ENCODE measurements at places on chromosomes 6 and 20.

- DNase-seq = peak; percentile 84
Measured at GRCh38 chr6:163414946-163415619, 565 bp downstream of the QKI start.

DNA sequence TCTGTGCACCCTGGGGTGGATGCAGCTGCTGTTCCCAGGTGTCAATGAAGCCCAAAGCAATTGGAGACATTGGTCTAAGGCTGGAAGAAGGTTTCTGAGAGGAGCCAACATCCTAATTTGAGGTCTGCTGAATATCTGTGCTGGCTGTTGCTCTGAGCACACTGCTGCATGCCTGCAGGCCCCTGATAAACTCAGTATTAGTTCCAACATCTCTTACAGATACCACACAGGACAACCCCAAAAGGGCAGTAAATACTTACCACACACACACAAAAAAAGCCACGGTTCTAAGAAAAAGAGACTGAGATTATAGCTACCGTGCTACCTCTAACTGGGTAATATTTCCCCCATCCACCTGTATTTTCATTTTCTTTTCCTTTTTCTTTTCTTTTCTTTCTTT, 164.3 kb upstream of the SOX4 start:
- no peak for DNase-seq

DNA sequence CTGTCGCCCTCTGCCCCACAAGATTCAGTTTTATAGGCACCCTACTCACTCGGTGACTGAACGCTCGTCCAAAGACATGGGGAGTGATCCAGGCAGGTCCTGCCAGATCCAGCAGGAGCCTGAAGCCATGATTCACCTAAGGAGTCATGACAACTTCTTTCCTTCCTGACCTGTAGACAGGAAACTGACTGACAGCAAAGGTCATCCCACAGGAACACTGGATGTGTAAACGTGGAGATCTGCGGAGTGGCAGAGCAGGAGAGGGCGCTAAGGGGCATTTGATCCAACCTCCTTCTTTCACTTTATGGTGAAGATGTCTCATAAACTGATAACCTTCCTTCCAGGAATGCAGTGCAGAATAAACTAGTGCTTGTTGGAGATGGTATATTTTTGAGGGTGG, 192.2 kb downstream of the GJA10 start:
- DNase-seq = no peak

GRCh38 chr6:81693266-81693665, 59.2 kb downstream of the TENT5A start:
- DNase-seq = no peak

- peak; percentile 51 for DNase-seq
Measured at GRCh38 chr20:40657526-40657925, 31.5 kb downstream of the MAFB start.

DNA sequence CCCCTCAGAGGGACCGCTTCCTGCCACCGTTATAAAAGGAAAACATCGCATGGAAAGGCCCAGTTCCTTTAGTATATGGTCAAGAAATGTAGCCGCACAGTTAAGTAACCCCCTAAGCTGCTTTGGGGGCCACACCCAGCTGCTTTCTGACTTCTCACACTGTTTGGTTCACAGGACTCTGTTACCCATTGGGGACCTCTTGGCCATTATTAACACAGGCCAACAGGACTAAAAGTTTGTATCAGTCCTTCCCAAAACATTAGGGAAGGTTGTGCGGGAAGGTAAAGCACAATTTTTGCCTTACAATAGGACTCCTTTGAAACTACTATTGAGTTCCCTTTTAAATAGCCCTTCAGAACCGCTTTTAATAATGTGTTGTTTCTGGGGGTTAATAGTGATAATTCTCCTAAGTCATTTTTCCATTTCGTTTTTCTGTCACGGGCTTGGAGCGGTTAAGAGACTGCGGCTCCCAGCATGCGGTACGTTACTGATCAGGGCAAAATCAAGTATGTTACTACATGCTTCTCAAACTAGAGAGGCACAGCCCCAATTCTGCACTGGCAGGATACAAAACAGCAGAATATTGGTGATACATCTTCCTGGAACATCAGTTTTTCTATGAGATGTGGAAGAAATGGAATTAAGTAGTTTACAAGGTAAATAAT, 668 bp upstream of the RPP40 start:
- peak; percentile 49 for DNase-seq

- peak; percentile 8 for DNase-seq
Measured at GRCh38 chr20:2285193-2285592, 10.6 kb upstream of the TGM3 start.

- no peak for DNase-seq
Measured at GRCh38 chr6:154538640-154539191, 28.2 kb upstream of the CNKSR3 start.

DNA sequence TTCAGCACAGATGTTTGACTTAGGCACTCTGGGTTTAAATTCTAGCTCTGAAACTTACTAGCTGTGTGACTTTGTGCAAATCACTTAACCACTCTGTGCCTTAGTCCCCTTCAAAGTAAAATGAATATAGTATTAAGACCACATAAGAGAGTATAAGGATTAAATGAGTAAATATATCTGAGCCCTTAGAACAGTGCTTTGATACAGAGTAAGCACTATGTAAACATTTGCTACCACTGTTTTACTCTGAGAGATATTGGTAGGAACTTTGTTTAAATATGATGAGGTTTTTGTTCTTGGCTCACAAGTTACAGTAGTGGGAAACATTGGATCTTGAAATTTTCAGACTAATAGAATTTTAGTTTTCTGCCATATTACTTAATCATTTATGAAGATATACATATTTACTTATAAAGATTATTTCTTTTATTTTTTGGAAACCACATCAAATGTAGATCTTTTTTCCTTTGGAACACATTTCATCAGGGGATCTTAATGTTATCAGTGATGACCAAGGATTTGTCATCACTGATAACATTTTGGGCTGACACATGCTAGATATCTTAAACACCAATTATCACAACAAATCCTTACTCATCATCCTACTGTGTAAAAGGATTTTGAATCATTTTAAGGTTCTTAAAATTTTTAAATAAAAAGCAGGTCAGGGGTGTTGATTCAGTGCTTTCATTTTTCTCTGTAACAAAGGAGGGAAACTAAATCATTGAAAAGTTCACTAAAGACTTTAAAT, 226.2 kb downstream of the EYA4 start:
- DNase-seq = no peak

DNA sequence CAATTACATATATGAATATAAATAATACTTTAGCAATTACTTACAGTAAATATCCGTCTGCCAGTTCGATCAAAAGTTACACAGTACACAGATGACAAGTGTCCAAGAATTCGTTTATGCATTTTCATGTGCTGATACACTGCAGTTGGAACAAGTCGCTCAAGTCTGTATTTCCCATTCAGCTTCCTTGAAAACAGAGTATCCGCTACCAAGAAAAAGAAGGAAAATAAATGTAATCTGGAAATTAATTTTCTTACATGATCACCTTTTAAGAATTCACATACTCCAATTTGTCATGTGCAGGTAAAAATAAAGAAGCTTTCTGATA, 35.3 kb downstream of the PHIP start:
- DNase-seq = no peak

- no peak for DNase-seq
Measured at GRCh38 chr6:110778333-110778732, 36.9 kb downstream of the CDK19 start.

GRCh38 chr6:46876126-46876525, 45.6 kb downstream of the ADGRF5 start:
- no peak for DNase-seq

DNA sequence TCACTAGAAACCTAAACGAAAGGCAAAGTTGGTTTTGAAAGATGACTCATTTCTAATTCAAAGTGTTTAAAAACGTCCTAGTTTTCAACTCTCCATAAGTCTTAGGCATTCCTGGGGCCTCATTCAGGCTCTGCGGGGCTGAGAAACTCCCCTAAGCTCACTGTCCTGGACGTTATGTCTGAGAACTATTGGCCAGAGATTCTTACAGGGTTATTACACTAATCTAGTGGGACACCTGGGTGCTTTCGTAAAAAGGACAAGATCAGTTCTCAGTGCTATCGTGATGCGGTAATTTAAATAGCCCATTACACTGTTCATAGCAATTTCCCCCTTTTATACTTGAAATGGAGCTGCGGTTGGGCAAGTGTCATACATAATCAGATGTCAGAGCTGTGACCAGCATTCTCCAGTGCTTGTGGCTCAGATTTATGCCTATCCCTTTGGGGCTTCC, 280.9 kb downstream of the QKI start:
- DNase-seq = no peak

DNA sequence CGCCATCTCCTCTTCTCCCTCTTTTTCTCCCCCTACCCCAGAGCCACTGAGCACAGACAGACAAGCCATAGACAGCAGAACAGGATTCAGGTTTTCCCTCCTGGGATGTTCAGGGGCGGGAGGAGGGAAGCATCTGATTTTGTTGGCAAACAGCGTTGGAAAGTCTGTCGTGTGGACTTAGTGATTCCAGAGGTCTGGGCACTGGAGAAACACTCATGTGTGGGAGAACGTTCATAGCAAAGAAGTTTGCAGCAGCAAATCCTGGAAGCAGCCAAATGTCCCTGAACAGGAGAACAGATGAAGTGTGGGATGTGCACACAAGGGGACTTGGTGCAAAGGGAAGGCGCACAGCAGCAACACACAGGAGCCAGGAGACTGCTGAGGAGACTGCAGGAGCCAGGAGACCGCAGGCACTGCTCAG, 264.1 kb upstream of the CDYL start:
- no peak for DNase-seq

DNA sequence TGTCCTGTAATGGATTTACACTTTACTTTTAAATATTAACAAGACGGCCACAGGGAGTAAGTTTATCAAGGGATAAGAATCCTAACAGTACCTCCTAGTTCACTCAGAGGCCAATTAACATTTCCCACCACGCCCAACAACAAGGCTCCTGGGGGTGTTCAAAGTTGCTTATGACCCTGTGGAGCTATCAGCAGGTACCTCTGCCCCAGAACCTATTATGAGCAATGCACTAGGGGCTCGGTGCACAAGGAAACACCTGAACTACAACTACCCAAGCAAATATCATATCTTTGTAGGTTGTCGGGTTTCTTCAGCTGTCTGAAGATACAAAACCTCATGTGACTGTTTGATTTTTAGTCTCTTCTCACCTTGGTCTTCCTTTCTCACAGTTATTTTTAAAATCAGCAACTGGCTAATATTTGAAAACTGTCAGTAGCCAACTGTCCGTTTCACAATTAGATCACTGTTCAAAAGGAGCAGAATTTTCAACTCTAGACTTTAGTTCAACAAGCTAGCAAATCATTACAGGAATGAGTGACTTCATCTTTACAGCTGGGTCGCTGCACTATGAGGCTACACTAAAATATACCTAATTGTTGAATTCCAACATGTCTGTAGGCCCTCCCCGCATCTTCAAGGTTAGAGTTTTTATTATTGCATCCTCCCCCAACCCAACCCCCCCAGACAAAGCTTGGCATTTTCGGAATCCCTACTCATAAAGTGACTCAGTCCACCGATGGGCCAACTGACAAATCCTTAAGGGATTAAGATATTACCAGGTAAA, 38.1 kb downstream of the B4GALT5 start:
- DNase-seq = no peak

DNA sequence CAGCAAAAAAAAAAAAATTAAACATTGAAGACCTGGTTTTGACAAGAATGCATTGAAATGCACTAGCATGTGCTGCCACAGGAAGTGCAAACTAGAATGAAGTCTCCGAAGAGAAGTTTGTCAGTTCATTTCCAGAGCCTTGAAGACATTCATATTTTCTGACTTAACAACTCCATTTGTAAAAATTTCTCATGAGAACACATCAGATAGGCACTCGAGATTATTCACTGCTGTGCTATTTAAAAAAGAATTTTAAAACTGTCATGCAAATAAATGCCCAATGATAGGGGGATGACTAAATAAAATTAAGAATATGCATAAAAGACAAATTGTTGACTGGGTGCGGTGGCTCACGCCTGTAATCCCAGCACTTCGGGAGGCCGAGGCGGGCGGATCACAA, 394.6 kb upstream of the JARID2 start:
- DNase-seq = no peak

DNA sequence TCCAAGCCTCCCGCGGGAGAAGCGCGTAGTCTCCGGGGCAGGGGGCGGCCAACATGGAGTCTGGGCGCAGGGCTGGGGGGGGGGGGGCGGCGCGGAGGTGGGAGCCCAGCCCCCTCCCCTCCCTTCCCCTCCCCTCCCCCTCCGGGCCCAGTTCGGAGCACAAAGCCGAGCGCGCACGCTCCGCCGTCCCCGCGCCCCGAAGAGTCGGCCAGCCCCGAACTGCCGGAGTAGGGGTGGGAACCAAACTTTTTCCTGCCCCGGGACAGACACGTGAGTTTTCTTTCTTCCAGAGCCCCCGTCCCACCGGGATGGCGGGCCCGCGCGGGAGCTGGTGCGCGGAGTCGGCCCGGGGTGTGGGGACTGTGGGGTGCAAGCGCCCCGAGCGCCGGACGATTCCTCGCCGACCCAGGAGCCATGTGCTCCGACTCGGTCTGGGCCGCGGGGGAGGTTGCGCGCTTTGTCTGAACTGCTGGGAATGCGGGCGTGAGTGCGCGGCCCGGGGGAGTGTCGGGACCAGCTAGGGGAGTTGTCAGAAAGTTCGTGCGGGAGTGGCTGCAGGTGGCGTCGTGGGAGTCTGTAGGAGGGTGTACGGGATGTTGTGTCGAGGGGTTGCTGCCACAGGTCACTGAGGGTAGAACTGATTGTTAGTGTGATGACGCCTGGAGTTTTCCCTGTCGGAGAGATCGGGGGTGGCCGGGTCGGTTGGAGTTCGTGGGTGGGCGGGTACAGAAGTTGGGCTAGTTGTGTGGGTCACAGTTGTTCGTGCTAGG, 1.2 kb downstream of the TGIF2 start:
- DNase-seq = no peak

DNA sequence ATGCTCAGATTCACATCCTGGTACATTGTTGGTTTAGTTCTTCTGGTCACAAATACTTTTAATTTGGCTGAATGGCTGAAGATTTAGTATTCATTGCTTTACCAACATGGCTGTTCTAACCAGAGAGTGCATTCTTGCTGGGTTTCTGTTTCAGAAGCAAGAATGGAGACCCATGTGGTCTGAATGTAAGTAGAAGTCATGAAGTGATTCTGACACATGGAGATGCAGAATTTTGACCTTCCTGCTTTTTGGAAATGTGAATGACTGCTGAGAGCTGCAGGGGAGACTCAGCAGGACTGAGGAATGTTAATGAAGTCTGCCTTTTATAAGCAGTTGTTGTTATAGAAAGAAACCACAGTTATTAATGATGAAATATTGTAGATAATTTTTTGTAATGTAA, 576.1 kb upstream of the MARCKS start:
- DNase-seq = no peak

- no peak for DNase-seq
Measured at GRCh38 chr6:149723771-149724417, 6.0 kb upstream of the LATS1 start.

- no peak for DNase-seq
Measured at GRCh38 chr6:14664112-14664601, 546.6 kb downstream of the CD83 start.

Measured in lower leg skin (tissue), 4 donors.